ENCODE measurements at places on chromosomes 7 and 10.

DNA sequence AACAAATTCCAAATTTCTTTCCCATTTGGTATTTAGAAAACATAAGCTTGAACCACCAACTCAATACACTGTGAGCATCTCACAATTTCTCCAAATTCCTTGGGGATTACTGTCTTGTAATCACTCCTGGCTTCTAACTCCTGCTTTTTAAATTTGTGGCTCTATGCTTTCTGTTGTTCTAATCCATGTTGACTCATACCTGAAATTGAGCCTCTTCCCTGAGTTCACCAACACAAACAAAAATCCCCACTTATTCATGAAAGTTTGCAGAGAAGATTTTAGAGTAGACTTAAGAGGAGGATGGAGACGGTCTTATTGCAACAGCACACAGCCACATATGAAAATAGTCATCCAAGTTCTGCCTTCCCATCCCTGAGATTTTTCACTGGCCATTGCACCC lies 252.5 kb downstream of the PTEN start:
- DNase-seq = no peak

DNA sequence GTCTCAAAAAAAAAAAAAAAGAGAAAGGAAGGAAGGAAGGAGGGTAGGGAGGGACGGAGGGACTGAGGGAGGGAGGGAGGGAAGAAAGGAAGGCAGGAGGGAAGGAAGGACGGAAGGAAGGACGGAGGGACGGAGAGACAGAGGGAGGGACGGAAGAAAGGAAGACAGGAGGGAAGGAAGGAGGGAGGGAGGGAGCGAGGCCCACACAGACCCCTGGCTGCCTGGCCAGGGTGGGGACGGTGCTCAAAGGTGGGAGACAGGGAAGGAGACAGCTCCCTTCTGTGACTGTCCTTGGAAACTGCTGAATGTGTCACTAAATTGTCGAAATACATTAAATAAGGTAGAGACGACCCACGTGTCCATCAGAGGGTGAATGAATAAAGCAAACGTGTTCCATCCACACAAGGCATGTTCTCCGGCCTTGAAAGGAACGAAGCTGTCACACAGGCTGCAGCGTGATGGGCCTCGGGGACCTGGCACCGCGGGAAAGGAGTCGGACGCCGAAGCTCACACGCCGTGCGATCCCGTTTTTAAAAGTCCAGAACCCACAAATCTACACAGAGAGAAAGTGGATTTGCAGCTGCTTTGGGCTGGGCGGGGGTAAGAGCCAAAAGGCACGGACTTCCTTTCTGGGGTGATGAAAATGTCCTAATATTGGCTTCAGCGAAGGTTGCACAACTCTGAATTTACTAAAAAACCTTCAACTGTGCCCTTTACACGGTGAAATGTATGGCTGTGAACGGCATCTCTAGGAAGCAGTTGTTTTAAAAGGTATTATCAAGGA lies 23.3 kb downstream of the ADAP1 start:
- no peak for DNase-seq

DNA sequence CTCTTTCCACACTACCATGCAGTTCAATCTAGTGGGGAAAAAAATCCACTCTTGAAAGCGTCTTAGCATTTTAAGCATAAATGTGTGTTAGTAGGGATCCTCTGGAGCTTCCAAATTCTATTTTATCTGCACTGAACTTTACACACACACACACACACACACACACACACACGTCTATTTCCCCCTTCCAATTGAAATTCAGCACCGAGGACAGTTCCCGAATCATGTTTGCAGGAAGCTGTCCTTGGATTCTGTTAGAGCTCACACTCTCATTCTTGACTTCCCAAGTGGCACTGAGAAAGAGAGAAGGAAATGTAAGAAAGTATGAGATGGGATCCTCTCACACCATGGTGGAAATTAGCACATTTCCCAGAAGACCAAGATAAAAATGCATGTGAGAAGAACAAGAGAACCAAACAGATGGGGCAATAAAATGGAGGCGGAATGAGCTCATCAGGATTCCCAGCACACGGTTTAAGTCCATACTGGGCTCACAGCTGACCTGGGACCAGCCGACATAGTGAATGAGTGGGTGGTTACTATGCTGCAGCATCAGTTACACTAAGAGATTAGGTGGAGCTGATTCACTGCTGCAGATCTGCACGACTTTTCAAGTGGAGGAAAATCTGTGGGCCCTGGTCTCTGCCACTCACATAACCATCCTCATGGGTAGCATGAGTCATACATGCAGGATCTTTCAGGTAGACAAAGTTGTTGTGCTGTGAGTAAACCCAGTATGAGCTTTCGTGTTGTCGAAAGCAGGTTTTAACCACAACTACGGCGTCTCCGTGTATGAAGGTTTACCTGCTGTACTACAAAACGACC lies 3.3 kb upstream of the NPTX2 start:
- DNase-seq = no peak

DNA sequence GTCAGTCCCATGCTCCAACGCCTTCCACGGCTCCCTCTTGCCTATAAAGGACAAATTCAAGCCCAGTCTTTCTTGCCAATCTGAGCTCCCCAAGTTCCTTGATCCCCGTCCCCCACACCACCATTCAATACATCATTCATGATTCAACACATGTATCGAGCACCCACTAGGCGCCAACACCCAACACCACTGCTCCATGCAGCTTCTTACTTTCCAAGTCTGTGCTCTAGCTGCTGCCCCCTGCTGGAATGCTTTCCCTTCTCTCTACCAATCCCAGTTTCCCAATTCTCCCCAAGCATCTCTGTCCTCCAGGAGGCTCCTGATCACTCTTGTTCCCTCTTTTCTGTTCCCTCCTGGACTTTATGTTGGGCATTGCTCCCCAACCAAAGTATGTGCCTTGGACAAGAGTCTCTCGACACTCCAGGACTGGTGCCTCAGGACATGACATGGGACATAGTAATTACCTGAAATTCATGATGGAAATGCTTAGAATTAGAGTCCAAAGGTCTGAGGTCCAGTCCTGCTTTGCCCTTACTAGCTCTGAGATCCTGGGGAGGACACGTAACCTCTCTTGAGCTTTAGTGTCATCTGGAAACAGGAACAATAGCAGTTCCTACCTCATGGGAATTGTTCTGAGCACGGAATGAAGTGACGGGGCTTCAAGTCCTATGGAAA lies 172.7 kb downstream of the NEURL1 start:
- DNase-seq = peak; percentile 86

- no peak for DNase-seq
Observed at GRCh38 chr10:119190954-119191785, 12.6 kb upstream of the PRDX3 start.

GRCh38 chr7:122487131-122487530 lies 182.6 kb upstream of the FEZF1 start:
- no peak for DNase-seq

All from 8988T (cell line).